ENCODE measurements at places on chromosomes 11 and 22.

GRCh38 chr11:8381871-8382396 is 118.3 kb upstream of the LMO1 start:
- DNase-seq = no peak

DNA sequence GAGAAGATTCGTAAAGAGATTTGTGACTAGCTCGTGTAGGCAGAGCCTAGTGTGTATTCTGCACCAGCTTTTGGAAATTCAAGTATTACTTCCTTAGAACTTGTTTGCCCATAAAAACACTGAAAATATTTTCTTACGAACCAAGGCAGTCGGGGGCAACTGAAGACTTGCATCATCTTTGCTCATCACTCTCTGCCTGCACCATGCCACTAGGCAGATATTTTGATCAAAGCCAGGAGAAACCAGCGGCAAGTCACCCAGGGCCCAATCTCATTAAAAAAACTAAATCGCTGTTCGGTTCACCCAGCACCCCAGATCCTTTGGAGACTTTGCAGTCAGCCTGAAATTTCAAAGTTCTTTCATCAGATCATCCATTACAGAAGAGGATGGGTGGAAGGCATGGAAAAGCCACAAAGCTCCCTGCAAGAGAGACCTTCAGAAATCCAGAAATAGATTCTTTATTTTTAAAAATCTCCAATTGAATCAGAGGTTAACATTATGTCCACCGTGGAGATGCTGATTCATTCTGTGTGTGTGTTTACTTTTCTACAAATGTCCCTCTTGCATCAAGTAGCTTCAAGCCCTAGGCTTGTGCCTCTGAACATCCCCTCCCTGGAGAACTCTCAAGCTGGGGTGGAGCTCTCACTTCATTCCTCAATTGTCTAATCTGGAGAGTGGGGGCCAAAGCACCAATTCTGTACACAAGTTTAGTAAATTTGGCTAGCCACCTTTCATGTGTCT is 78.4 kb downstream of the ETS1 start:
- DNase-seq = no peak

DNA sequence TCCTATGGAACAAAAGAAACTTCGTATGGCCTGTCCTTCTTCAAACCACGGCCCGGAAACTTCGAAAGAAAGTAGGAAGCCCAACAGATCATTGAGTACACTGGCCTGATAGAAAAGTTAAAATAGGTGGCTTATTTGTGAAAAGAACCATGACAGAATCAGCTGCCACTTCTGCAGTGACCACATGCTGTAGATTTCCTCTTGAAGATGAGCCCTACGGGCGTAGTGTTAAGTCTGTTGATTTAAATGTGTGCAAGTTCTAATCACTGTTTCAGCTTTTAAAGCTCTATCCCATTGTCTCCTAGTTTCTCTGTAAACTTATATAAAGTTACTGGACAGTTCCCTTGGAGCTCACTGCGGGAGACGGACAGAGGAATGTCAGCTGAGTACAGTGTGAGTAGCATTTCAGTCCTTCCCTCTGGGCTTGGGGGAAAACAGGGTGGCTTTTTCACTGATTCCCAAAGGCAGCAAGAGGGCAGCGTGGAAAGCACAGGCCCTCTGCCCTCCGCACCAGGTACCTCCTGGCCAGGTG is 17.8 kb downstream of the SAMM50 start:
- no peak for DNase-seq

DNA sequence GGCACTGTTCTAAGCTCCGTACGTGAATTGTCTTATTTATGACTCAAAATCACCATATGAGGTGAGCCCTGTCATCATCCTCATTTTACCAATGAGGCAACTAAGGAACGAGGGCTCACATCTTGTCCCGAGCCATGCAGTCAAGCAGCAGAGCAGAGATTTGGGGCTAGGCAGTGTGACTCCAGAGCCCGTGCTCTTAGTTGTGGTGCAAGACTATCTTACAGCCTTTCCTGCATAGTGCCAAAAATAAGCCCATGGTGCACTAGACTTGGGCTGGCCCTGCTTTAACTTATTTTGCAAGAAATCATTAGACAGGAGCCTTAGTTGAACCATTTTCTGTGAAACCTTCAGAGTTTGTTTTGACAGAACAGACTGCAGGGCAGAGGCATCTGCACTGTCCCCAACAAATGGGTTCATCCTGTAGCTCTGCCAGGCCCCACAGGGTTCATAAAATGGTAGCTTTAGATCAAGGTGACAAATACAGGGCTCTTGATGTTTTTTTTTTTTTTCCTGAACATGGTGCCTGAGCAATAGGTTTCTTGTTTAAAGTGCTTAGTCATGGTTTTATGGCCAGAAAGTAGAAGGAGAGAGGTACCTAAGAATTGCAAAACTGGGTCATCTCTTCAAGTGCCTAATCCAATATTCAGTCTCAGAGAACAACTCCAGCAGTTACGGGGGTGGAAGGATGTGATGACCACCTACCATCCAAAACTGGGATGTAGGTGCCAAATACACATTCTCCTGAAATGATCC is 56.6 kb downstream of the BMAL1 start:
- no peak for DNase-seq

GRCh38 chr11:3686751-3687150 is 15.6 kb upstream of the CHRNA10 start:
- no peak for DNase-seq

- DNase-seq = peak; percentile 62
These were observed 400.1 kb downstream of the TMEM135 start for GRCh38 chr11:87437844-87438223.

DNA sequence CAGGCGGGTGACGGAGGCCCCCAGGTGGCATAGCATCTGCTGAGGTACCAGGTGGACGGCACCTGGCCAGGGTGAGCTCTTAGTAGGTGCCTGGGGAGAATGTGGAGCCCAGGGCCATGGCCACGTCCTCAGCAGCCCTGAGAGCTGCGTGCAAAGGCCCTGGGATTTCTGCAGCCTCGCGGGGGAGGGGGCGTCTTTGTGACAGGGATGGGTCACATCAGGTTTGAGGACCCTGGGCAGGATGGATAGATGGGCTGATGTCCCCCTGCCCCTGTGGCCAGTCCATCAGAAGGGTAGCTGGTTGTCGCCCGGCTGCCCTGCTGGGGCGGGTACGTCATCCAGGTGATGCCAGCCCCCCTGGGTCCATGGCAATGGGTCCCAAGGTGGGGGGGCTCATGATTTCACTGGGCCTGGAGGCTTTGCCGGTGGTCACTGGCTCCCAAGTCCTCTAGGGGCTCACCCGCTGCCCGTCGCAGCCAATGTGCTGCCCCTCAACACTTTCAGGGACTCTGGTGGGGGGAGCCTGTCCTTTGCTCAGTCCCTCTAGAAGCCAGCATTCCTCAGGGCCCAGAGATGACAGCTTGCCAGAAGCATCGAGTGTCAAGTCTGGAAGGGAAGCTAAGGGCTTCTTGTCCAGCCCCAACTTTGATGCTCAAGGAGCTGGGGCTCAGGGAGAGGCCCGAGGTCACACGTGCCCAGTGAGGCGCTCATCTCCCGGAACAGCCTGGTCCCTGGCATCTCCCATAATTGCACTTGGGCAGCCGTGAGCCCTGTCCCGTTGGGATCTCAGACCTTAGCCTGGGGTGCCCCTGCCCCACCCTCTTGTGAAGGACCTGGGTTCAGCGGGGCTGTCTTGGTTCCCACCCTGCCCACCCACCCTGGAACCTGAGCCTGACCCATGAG is 777 bp downstream of the TBX10 start:
- DNase-seq = no peak

DNA sequence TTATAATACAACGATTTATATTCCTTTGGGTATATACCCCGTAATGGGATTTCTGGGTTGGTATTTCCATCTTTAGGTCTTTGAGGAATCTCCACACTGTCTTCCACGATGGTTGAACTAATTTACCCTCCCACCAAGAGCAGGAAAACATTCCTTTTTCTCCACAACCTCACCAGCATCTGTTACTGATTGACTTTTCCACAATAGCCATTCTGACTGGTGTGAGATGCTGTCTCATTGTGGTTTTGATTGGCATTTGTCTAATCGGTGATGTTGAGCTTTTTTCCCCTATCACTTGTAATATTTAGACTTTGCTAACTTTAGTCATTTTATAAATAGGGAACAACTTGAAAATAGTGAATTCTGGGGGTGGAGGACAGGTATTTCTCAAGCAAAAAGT is 58.1 kb downstream of the PPFIA1 start:
- peak; percentile 4 for DNase-seq

GRCh38 chr11:119167933-119168332 is 592 bp upstream of the NLRX1 start:
- no peak for DNase-seq

DNA sequence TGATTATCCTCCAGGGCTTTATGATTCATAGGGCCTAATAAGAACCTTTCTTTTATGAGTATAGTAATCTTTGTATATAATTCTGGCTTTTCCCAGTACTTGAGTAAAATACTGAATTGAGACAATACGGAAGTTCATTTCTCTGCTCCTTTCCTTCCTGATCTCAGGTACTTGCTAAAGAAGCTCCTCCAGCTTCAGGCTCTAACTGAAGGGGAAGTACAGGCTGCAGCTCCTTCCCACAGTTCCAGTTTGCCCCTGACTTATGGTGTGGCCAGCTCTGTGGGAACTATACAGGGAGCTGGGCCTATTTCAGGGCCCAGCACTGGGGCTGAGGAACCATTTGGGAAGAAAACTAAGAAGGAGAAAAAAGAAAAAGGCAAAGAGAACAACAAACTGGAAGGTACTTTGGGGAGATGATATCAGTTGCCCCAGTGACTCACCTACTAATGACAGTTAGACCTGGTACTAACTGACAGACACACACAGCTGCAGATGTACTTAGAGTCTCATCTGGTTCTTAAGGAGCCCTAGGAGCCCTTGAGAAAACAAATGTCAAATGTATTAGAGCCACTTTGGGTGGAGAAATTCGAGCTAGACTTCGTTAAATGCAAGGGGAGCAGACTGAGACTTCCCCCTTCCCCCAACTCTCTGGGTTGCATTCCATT is 3.0 kb downstream of the TBRG1 start:
- DNase-seq = no peak

- no peak for DNase-seq
These were observed 162.7 kb downstream of the MAML2 start for GRCh38 chr11:96180341-96180740.

GRCh38 chr11:68099474-68100405 is 21.4 kb downstream of the CHKA start:
- DNase-seq = no peak

GRCh38 chr11:117833401-117833891 is 8.9 kb upstream of the FXYD2 start:
- no peak for DNase-seq

GRCh38 chr11:67406420-67406968 is 2.6 kb downstream of the TBC1D10C start:
- DNase-seq = no peak

DNA sequence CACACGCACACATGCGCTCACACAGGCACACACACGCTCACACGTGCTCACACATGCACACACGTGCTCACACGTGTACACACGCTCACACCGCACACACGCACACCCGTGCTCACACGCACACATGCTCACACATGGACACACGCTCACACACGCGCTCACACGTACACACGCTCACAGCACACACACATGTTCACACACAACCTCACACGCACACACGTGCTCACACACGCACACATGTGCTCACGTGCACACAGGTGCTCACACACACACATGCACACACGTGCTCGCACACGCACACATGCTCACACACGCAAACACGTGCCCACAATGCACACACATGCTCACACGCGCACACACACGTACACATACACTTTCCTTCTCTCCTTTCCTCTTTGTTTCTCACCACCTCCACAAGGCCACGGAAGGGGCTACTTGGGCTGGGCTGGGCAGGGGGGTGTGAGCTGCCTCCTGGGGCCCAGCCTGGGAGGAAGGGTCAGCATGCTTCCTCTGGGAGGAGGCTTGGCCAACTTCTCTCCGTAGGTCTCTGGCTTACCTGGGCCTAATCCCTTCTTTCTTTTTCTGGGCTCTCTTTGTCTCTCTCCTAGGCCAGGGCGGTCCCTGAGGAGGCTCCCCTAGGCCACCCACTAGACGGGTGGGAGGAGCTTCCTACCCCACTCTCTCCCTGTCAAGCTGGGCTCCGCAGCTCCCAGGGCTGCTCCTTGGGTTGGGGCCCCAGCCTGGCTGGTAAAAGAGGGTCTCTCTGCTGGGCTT is 34.5 kb upstream of the PARVG start:
- no peak for DNase-seq

- DNase-seq = no peak
These were observed 36.6 kb downstream of the SMIM38 start for GRCh38 chr11:69192301-69192721.

DNA sequence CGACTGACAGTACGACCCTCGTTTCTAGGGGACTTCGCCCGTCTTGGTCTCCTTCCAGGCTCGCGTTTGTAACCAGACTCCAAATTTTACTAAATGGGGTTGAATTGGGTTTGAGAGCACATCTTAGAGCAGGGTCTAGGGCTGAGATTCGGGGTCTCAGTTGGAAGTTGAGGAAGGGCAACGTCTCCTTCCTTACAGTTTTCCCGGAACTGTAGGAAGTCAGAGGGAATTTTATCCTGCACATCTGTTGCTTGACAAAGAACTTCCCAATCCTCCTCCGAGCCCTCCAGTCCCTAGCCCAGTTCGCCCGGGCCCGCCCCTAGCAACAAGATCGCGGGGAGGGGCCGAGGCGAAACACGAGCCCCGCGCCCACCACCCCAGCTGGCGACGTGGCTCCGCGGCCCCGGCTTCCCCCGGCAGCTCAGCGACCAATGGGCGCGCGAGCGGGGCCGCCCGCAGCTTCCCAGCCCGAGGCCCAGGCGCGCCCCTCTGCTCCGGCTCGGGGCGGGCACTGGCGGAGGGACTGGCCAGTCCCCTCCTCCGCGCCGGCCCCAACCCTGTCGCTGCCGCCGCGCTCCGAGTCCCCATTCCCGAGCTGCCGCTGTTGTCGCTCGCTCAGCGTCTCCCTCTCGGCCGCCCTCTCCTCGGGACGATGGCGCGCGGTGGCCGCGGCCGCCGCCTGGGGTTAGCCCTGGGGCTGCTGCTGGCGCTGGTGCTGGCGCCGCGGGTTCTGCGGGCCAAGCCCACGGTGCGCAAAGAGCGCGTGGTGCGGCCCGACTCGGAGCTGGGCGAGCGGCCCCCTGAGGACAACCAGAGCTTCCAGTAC is at the start of gene RCN1:
Gene RCN1 (plus strand): TSS at position 530 of the 826 bp plus-strand sequence. CDS start 123 bp downstream, at position 653.
- DNase-seq = peak; percentile 86

GRCh38 chr11:23497040-23497439 is 636.8 kb upstream of the CCDC179 start:
- no peak for DNase-seq

GRCh38 chr22:35812600-35812999 is 94.9 kb downstream of the APOL5 start:
- DNase-seq = no peak

GRCh38 chr11:61814247-61814957 is 2.4 kb downstream of the FADS1 start:
- DNase-seq = no peak
